ENCODE measurements at places on chromosomes 11 and 22.
A peak's percentile ranks its signal among the peaks of the same experiment; 100 is the strongest.

- DNase-seq, result no peak
Measured at GRCh38 chr22:32542677-32543357, 68.2 kb downstream of the FBXO7 start.

DNA sequence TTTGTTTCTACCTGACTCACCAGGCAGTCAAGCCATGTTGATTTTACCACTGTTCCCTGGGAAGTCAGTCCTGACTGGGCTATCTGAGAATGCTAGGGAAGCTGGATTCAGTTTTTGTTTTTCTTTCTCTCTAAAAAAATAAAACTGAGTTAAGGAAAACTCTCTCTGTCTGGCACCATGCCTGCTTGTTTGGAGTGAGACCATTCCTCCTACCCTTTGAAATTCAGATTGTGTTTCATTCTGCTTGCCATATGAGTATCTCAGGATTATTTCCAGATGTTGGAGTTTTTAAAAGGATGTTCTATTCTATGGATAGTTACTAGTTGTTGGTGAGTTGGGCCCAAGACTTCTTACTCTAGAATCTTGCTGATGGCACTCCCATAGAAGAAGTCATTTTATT is 1917.0 kb downstream of the LRRC4C start:
- no peak for DNase-seq

DNA sequence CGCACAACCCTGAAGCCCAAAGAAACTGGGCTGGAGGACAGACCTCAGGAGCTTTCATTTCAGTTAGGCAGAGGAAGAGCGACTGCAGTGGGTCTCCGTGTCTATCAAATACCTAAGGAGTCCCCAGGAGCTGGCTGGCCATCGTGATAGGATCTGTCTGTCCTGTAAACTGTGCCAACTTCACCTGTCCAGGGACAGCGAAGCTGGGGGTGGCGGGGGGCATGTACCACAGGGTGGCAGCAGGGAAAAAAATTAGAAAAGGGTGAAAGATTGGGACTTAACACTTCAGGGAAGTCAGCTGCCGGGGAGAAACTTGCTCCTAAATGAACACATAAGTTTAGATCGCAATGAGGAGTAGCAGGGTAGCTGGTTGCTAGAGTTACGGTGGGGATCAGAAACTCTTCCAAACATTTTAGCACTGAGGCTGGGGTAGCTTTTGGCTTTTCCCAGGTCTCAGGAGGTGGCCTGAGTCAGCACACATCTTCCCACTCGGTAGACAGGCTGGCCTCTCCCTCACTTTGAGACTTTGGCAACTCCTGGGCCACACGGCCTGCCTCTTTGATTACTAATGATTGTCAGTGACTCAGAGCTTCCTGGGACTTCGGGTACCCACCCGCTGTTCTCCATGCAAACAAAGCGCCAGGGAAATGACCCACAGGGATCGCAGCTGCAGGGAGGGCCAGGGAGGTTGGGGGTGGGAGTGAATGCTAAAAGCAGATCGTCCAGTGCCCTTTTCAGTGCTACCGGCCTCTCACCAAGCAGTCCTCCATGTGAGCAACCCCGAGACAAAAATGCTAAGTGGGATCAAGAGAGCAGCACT is 2.9 kb upstream of the MTFP1 start:
- peak; percentile 62 for DNase-seq

GRCh38 chr22:47734511-47734910 is 972.1 kb downstream of the TBC1D22A start:
- DNase-seq, result no peak

DNA sequence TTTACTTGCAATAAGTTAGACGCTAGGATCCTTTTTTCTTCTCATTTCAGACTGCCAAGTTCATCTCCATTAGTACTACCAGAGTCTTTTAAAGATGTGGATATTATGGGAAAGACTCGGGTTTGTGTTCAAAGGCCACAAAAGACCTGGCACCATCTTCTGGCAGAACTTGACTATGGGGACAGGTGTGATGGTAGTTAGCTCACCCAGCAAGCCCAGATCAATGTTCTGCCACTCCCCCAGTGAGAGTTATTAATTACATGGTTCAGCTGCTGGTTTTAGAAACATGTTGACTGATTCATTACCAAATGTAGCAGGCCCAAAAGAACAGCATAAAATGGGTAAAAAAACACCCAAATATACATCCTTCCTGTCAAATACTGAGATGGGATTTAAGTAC is 333.5 kb upstream of the PITPNB start:
- DNase-seq, result no peak
